Effector CD4-positive, alpha-beta T cell (primary cell): ENCODE measurements at places on chromosomes 3 and 15.

DNA sequence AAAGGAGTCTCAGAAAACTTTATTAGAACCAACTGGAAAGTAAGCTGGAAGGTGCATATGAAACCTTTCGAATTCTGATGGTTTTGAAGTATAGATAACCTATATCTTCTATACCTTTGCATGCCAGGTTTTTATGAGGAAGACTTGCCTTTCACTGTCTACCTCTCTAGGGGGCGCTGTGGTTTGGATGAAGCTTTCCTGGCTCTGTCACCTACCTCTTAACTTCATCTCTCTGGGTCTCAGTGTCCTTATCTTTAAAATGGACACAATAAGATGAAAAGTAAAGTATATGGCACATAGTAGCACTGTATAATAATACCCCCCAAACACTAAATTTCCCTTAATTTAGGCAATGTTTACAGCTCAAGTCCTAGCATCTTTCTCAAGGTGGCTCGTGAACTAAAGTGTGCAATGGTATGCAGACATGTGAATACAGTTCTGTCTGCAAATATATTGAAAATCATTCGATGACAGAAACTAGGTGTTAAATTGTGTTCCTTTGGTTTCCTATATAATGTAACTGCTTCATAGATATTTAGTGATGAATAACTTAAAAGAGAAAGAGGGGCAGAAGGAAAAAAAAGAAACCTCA is 314.3 kb downstream of the CHST2 start:
- DNase-seq = no peak

DNA sequence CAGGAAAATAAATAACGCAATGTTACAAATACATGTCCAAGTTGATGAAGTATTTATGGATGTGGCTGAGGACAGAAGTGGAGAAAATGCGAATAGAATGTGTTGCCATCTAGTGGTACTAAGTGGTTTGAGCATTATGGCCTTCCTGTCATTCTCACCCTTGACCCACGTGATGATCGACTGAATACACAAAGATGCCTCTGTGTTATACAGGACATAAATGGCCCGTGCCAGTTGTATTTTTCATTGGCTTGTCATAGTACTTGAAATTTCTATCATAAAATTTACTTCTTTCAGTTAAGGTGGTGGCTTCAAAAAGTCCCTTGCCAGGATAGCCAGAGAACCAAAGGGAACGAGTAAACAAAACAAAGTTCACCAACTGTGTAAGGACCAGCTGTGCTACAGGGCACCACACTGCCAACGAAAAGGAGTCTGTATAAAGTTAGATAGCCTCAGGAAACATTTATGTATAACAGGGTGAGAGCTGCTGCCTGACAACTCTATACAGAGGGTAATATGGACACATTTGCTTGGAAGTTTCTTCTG is 103.7 kb downstream of the MYH15 start:
- DNase-seq = peak; percentile 5

DNA sequence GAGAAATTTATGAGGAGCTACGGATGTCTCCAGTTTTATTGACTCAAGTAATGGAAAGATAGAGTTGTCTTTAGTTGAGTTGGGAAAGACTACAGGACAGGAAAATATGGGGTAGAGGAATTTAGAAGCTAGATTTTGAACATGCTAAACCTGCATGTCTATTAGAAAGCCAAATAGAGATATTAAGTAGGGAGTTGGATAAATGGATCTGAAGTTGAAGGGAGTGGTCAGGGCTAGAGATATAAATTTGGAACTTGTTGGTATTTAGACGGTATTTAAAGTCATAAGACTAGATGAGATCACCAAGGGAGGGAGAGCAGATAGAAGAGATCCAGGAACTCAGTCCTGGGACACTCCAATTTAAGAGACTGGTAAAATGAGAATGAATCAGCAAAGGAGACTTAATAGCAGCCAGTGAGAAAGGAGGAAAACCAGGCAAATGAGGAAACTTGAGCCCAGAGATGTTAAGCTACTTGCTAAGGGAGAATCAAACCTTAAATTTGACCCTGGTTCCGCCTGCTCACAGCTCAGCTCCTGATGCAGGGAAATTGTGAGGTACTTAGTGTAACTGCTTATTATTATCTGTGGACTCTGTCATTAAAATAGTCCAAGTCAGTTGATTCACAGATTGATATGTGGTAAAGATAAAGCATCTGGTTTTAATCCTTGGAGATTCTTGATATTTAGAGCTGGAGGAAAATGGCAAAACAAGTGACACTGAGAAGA is 35.8 kb downstream of the ABI3BP start:
- no peak for DNase-seq

DNA sequence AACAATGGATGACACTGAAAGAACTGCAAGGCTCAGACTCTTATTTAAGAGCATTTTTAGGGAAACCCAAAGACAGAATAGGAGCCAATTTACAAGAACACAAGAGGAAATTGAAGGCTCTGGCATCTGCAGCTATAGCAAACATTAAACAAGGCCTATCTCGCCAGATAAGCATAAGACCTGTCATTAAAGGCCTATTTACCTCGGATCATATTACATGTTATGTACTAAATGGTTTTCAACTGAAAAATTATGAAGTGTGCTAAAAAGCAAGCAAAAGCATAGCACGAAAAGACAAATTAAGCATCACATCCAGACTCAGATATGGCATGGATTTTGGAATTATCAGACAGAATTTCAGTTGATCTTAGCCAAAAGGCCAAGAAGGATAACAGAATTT is 617.1 kb downstream of the SQOR start:
- no peak for DNase-seq

- DNase-seq = no peak
Observed at GRCh38 chr15:48978638-48979037, 14.9 kb upstream of the SHC4 start.

DNA sequence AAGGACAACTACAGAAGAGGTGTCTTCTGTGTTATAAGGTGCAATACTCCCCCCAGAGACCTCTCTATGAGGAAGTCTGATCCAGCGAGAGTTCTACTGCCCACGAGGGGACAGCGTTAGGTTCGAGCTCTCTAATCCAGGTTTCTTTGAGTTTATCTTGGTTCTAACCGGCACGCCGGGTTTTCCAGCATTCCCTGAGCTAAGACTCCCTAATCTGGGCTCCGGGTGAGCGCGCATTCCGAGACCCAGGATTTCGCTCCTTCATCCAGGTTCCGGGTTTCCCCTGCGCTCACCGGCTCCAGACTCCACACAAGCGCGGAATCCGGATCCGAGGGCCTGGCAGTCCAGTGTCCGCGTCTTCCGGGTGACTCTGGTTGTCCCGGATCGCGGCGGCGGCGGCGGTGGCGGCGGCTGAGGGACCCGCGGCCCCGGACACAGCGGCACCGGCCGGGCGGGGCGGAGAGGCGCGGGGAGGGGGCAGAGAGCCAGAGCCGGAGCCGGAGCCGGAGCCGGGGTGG is at the start of gene ZNF609:
Gene ZNF609, plus strand, starts transcription at position 373 of the 518 bp plus-strand sequence. CDS start 38,842 bp downstream, outside the sequence.
- DNase-seq = peak; percentile 77

GRCh38 chr3:17638356-17638755 is 104.1 kb downstream of the TBC1D5 start:
- no peak for DNase-seq

- DNase-seq = no peak
Observed at GRCh38 chr15:84819291-84819768, 2.2 kb downstream of the ALPK3 start.

DNA sequence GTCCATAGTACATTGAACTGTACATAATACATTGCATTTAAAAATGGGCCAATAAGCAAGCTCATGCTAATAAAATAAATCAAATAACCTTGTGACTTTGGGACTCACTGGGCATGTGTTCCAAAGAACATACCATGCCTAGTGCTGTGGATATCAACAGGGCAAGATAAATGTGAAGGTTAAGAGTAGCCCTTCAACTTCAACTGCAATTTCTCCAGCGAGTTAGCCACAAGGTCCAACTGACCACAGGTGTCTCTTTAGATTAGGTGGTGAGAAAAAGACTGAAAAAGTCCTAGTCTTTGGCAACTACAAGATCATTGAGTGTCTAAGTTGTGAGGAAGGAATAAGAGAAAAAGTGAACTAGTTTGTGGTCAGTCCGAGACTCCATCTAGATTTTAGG is 78.3 kb upstream of the ATP11B start:
- no peak for DNase-seq

DNA sequence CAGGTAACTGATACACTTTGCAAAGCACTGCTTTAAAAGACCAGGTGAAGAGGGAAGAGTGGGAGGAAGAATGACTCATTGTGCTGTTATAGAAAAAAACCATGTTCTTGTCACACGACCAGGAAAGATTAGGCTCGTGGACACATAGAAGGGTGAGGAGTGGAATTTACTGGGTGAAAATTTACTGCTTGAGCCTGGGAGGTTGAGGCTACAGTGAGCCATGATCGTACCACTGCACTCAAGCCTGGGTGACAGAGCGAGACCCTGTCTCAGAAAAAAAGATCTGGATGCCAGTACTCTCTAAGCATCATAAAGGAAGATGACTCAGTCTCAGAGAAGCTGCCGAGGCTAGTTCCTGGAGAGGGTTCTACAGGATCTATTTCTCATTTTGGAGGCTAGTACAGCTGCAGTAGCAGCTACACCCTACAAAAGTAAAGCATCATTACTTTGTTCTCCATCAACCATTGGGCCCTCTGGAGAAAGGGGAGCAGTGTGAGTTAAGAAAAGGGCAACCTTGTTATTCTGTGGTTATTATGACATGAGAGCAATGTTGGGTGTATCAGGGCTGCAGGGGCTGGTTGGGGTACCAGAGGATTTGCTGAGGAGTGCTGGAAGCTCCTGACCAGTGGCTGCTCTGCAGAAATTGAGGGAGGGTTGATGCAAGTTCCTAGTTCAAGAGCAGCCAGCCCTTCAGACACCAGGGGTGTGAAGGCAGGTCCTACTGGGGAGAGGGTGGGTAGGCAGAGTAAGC is 75.4 kb downstream of the CMTM8 start:
- peak; percentile 6 for DNase-seq

DNA sequence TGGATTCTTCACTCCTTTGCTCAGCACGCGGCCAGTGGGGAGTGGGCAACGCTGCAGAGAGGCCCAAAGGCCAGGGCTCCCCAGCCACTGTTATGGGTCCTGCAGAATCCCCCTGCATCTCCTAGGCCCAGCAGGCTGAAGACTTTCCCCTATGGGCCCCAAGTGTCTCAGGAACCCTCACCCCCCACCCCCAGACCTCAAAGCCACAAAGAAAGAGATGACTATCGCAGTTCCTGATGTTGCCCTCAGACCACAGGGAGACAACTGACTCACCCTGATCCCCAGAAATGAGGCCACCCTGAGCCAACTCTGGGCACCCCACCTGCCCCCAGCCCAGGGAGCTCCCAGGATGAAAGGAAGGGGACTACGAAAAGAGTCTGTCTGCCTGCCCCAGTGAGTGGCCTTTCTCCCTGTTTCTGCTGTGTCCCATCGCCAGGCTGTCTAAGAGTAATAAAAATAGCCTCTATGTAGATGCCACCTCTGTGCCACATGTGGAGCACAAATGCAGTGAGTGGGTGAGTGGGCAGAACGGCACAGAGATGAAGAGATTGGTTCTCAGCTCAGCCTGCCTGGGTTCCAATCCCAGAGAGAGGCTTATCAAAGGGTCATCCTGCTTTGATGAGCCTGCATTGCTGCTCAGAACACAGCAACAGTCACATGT is 283.0 kb downstream of the UACA start:
- peak; percentile 21 for DNase-seq

DNA sequence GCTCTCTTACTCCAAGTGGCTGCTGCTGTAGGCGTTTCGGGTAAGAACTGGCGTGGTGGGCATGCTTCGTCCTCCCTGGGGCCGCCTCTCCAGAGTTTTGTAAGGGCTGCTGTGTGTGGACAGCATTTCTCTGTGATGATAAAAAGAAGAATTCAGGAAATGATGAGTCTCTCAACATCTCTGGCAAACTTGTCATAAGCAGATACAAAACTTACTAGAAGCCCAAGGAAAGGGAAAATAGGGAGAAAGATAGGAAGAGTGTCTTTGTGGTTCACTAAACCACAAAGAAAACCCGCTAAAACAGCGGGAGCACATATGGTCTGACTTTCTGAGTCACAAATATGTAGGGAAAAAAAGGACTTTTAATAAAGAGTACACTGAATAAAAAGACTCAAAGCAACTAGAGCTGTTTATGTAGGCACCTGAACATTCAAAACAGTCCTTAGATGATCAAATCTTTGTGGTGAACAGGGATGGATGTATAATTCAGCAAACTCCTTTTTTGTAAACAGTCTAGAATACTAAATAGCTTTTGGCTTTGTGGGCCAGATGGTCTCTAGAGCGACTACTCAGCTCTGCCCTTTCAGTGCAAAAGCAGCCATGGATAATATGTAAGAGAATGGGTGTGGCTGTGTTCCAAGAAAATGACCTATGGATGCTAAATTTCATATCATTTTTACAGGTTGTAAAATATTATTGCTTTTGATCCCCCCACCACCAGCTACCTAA is 60.4 kb upstream of the LMOD3 start:
- DNase-seq = no peak

GRCh38 chr3:51891242-51892039 is 11.7 kb downstream of the IQCF1 start:
- DNase-seq = no peak

DNA sequence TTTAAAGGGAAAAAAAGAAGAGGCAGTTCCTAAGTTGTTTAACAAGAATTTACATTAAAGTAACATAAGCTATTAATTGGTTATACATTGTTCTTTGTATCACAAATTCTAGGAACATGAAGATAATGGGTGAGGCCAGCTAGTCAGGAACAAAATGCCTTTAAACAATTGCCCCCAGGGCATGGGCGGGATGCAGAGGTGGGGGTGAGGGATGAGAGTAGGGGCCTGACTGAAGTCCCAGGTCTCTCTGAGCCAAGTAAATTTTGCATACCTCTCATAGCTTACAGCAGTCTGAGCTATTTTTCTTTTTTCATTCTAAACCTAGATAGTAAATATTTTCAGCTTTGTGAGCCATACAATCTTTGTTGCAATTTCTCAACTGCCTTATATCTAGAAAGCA is 77.8 kb upstream of the RNU6-1 start:
- no peak for DNase-seq

GRCh38 chr3:49674497-49674983 is 389 bp downstream of the APEH start:
- peak; percentile 16 for DNase-seq

- DNase-seq = no peak
Observed at GRCh38 chr15:58190419-58190818, 52.2 kb downstream of the AQP9 start.

DNA sequence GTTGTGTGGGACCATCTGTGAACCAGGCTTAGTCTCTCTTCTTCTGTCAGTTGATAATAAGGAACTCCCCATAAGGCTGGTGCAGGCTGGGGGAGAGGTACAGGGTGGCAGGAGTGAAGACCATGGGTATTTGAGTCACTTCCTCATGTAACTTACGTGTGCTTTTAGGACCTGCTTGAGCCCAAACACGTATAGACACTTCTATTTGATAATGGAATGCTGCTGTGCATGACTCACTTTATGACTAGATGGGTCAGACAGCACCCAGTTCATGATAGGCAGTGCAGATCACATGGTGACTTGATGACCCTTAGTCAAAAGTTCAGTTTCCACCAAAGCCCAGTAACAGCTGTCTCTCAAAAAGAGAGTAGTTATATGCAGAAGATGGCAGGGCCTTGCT is 490.9 kb downstream of the ZBBX start:
- DNase-seq = no peak

DNA sequence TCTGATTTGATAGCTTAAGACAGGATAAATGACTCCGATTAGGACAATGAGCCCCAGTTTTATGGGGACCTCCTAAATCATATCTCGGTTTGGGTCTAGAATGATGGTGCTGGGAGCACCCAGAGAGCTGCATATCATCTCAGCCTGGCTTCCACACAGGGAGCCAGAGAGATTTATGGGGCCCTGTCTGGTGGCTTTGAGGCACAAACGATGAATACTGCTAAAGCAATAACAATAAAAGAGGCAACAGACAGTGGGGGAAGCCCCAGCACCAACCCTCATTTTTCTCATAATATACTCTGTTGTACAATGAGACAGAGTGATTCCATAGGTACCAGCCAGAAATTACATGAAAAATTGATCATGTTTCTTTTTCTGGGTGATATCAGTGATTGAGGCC is 889.0 kb upstream of the CFAP20DC start:
- no peak for DNase-seq
